Tongue (tissue), 3 donors: ENCODE measurements at places on chromosomes 1 and 21.

DNA sequence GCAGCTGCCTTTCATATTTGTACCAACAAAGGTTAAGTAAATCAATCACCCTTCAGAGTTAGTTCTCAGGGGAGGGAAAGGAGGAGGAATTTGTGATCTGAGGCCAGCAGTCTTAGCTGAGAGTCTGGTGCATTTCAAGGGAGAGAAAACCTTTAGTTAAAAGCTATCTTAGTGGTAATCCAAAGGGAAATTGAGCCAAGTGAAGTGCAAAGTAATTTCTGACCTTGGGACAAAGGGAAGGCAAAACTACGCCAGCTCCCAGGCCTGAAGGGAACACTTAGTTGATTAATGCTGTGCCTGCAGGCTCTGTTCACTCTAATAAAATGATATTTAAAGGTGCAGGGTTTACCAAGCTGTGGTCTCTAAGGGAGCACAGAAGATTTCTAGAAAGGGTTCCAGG lies 23.1 kb upstream of the FMOD start:
- no peak for DNase-seq

- DNase-seq: peak; percentile 78
These were observed 67.1 kb downstream of the CENPF start for GRCh38 chr1:214670098-214670497.

DNA sequence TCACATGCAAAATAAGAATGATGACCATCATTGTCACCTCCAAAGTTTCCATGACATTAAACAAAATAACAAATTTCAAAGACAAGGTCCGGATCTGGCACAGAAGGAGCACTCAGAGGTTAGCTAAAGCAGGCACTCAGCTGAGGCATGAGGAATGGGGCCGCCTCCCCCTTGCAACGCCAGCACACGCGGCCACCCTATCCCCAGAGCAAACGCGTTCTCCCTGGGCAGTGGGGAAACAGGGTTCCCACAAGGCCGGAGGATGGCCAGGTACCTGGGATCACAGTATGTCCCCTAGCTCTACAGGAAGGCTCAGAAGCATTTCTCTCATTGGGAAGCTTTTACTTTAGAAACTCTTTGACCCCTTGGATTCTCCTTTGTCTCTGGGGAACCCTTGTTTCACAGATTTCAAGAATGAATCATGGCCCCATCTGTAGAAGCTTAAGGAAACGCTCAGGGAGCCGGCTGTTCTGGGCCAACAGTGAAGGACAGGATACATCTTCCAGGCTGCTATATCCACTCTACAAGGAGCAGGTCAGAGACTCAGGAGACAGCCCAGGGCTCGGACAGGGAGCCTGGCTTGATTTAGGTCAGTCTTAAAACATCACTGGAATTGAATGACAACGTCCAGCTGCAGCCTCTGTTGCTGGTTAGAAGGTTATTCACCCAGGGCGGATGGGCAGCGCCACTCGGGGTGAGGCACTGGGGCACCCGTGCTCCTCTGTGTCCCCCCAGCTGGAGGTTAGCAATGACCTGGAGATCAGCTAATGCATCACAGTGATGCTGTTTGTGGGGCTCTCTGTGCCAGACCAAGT lies 496.4 kb downstream of the NPHP4 start:
- no peak for DNase-seq

- peak; percentile 76 for DNase-seq
These were observed at the start of gene SLC35F3 for GRCh38 chr1:233904633-233905415. TSS of gene SLC35F3 (plus strand) at chr1:233904676.

DNA sequence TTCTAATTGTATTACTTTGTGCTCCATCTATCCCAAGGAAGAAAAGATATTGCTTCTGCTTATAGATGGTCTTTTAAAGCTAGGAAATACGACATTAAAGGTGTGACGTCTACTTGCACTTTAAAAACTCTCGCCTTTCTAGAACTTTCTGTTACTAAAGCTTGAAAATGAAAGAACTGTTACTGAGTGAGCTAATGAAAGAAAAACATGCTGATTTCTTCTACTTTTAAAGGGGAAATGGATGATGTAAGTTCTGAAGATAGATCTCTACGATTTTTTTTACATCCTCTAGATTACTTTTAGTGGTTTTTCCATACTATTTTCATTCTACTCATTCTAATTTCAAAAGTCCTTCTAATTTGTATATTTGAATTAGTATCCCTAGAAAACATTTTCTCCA lies 387.5 kb downstream of the USP25 start:
- no peak for DNase-seq

- no peak for DNase-seq
These were observed 653.9 kb downstream of the LTN1 start for GRCh38 chr21:28338701-28339305.

GRCh38 chr1:226634611-226635246 lies 86.2 kb downstream of the STUM start:
- no peak for DNase-seq

- no peak for DNase-seq
These were observed 11.6 kb upstream of the SERBP1 start for GRCh38 chr1:67441739-67442281.

DNA sequence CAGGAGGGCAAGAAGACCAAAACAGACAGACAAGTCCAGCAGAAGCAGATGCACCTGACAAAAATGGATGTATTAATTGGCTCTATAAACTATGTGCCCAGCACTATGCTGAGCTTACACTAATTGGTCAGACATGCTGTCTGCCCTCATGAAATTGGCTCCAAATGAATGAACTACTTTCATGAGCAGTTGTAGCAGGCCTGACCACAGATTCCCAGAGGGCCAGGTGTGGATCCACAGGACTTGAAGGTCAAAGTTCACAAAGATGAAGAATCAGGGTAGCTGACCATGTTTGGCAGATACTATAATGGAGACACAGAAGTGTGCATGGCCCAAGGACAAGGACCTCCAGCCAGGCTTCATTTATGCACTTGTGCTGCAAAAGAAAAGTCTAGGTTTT lies 14.5 kb downstream of the SLAMF7 start:
- DNase-seq: no peak

DNA sequence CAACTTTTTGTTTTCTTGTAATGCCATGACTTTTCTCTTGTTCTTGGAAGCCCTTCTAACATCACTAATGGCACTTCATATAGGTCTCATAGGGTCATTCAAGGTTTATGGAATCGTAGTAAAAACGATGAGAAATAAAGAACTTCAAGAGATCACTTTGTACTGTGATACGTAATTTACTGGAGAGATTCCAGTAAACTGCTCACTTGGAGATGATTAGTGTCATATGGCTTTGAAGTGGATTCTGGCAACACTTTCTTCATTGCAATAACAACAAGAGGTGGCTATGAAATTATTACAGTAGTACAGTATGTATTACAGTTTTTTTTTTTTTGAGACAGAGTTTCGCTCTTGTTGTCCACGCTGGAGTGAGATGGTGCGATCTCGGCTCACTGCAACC lies 103.4 kb downstream of the RUSC1 start:
- DNase-seq: no peak

- DNase-seq: no peak
These were observed 34.5 kb upstream of the HTR1D start for GRCh38 chr1:23251812-23252211.
